ENCODE measurements at places on chromosomes 12 and 14.

DNA sequence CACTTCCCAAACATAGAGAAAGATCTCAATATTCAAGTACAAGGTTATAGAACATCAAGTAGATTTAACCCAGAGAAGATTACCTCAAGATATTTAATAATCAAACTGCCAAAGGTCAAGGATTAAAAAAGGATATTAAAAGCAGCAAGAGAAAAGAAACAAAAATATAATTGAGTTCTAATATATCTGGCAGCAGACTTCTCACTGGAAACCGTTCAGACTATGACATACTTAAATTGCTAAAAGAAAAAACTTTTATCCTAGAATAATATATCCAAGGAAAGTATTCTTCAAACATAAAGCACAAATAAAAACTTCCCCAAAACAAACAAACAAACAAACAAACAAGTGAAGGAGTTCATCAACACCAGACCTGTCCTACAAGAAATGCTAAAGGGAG, 92.4 kb downstream of the FSCB start:
- DNase-seq: no peak

DNA sequence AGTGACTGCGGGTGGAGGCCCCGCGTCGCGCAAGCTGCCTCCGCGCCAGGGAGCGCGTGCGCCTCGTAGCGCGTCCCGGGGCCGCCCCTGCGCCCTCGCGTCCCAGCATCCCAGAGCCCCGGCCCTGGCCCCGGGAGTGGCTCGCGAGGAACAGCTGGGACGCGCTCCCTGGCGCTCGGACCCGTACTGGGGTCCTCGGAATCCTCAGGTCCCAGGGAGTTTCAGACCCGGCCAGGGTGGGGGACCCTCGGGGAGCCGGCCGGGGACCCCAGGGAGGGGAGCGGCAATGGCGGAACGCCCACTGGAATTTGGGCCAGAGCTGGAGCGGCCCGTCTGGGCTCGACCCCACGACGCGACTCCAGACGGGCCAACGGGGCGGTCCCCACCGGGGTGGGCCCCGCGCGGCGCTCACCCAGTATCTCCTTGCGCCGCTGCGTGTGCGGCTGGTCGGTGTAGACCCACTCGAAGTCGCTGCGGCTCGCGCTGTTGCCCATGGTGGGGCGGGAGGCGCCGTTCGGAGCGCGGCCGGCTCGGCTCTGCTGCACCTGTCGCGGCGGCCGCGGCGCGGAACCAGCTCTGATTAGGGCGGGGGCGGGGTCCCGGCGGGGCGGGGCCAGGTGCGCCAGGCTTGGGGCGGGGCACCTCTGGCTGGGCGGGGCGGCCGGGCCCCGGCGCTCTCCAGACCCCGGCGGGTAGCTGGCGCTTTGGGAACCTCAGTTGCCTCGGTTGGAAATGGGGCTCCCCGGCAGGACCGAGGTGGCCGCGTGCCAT, at the start of gene DEGS2:
TSS of gene DEGS2 (minus strand) at position 552 of the 771 bp plus-strand sequence. CDS start at position 494, 58 bp downstream.
- no peak for DNase-seq

DNA sequence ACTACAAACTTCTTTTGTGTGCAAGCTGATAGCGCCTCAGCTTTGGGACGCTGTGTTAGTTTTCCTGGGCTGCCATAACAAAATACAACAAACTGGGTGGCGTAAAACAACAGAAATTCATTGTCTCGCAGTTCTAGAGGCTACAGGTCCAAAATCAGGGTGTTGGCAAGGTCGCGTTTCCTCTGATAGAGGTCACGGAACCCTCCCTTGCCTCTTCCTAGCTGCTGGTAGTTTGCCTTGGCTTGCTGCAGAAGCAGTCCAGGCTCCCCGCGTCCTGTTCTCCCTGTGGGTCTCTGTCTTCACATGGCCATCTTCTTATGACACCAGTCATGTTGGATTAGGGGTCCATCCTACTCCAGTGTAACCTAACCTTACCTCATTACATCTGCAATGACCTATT, 32.8 kb upstream of the PTGR2 start:
- DNase-seq: no peak

DNA sequence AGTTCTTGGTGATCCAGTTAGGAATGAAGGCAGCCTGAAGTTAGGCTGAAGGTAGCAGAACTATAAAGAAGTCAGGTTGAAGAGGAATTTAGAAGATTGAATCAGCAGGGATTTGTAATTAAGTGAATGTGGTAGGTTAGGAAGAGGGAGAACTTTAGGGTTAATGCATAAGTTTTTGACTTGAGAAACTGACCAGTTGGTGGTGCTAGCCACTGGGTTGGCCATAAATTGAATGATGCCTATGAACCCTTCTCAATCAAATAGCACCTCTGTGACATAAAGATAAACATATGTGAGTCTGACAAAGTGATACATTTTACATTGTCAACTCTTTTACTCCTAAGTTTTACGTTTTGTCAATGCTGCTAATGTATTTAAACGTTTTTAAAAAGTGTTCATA, 290.6 kb upstream of the NAV3 start:
- DNase-seq: no peak

DNA sequence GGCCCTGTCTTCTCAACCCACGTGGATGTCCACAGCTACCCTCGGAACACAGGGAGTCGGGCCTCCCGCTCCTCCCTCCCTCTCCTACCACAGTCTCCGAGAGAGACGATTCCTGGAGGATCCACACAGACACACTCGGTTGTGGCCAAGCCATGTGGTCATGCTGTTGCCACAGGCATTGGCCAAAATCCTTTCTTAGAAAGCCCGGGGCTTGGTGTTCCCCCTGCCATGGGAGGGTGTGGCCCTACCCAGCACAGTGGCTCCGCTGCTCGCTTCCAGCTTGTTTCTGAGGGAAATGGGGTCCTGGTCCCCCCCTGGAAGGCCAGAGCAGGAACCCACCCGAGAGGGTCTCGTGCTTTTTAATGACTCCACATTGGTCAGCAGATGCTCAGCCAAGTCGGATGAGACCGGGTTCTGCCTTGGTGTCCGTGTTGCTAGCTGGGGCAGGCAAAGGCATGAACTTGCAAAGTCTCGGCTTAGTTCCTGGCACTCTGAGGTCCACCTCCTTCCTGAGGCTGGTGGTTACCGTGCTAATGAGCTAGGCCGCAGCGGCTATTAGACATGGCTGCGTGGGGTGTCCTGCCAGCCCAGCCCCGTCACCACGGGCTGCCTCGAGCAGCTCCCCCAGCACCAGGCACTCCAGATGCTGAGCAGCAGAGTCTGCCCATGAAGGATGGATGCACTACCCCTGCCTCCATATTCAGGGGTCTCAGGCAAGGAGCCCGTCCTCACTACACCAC, 46.8 kb upstream of the MEG3 start:
- DNase-seq: no peak

- no peak for DNase-seq
These were observed 69.6 kb downstream of the ITPK1 start for GRCh38 chr14:93045965-93046704.

DNA sequence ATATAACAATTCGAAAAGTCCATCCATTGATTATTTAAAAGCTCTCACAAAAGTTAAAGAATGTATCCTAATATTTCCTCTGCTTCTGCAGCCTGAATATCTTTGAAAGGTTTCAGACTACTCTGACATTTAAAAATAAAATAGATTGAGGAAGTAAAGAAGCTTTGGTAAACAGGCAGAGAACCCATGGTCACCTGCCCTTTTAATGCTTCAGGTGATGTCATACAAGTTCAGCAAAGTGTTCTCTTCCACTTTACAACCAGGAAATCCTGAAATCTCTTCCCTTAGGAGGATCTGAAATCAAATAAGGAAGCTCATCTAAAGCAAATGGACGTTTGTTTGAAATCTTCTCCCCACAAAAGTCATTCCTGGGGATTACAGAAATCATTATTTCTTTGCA, 322.4 kb downstream of the PDZRN4 start:
- DNase-seq: peak; percentile 35

- no peak for DNase-seq
These were observed 521 bp upstream of the PCED1B start for GRCh38 chr12:47078733-47079467.

- DNase-seq: no peak
These were observed 38.2 kb upstream of the MAP3K9 start for GRCh38 chr14:70847406-70848090.

DNA sequence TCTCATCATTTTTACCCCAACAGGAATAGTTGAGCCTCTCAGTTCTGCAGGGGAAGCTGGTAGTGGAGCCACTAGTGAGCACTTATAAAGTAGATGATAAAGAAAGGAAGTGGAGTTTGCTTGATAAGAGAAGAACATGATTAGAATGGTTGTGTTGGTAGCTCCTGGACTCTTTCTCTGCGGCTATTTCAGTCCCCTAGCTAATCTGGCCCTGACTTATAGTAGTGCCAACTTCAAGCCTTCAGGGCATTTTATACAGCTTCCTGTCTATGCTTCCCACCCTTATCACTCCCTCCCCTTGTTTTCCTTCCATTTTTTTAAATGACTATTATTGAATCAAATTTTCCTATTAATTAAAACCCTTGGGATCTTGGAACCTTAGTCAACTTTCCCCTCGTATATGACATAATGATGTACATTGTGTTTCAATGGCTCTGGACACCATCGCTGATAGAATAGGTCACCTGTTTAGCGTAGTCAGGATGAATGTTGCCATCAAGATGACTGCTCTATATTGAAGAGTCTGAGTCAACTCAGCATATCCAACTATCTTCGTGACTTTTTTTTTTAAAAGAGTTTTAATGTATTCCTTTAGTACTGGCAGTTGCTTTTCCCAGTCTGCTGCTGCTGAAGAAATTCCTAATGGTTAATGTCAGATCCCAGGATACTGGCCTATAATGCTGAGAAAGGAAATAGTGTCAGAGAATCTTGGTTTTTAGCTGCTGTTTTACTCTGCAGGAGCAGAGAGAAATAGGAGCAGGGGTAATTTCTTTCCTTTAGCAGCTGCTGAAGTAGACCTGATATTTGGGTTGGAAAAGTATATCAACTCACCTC, 16.2 kb upstream of the PCNX1 start:
- DNase-seq: no peak

GRCh38 chr14:73944432-73945158, 5.3 kb downstream of the FAM161B start:
- no peak for DNase-seq

GRCh38 chr12:105100998-105101397, 6.5 kb upstream of the WASHC4 start:
- no peak for DNase-seq

DNA sequence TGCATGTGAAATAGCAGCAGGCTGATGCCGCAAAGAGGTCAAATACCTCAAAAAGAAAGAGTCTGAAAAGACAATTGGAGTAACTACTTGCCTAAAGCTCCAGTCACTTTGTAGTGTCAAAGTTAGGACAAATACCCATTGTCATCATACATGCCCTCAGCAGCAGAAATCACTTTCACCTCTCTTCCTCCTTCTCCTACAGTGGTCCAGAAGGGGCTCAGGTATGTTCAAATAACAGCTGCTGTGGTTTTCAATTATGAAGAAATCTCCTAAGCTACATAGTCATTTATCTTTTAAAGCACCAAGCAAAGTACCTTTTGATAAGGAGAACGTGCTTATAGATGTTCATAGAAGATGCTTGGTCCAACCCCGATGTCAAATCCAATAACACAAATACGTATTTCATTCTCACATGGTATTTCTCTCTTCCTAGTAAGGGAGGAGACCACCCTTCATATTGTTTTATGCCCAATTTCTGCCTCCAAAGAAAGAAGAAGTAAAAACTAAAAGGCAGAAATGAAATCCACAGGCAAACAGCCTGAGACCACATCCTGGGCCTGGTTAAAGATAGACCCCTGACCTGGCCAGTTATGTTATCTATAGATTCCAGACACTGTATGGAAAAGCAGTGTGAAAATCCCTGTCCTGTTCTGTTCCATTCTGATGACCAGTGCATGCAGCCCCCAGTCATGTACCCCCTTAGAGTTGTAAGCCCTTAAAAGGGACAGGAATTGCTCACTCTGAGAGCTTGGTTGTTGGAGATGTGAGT, 23.7 kb downstream of the GYS2 start:
- no peak for DNase-seq

GRCh38 chr12:130508847-130509246, 171.2 kb downstream of the PIWIL1 start:
- no peak for DNase-seq

DNA sequence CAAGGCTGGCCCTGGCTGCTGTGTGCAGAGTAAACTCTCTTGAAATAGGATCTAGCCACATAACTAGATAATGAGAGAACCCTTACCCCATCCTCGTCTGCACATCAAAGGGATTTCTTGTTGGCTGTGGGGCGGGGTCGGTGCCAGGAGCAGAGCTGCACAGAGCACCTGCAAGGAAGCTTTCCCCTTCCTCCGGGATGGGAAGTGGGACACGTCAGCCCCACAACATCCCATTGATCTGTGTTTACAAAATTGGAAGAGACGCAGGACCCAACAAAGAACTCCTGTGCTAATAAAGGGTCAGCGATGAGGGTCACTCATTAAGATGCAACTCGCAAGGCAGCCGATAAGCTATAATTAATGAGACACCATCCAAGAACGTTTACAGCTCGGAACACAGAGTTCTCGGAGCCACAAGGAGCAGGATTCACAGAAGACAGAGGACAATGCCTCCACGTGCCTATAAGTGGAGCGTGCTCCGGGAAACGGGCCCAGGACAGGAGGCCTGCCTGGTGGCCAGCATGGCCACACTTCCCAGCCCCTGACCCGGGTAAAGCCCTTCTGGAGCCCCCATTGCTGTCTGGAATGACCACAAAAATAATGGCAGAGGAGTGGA, 171.5 kb downstream of the SLC15A4 start:
- no peak for DNase-seq

DNA sequence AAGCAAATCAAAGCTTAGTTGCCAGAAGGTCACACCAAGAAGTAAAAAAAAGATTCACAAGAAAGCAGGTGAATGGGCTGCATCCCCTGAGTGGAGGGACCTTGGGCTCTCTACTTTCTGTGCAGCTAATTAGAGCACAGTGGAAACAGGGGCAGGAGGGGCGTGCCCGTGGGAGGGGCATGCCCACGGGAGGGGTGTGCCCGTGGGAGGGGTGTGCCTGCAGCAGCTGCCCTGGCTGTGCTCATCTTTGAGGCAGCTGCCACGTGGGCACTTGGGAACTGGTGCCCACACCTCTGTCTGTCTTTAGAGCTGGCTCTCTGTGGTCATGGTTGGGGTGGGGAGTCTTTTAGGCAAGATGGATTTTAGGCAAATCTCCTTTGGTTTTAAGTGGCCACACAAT, 60.0 kb downstream of the EML1 start:
- DNase-seq: no peak

DNA sequence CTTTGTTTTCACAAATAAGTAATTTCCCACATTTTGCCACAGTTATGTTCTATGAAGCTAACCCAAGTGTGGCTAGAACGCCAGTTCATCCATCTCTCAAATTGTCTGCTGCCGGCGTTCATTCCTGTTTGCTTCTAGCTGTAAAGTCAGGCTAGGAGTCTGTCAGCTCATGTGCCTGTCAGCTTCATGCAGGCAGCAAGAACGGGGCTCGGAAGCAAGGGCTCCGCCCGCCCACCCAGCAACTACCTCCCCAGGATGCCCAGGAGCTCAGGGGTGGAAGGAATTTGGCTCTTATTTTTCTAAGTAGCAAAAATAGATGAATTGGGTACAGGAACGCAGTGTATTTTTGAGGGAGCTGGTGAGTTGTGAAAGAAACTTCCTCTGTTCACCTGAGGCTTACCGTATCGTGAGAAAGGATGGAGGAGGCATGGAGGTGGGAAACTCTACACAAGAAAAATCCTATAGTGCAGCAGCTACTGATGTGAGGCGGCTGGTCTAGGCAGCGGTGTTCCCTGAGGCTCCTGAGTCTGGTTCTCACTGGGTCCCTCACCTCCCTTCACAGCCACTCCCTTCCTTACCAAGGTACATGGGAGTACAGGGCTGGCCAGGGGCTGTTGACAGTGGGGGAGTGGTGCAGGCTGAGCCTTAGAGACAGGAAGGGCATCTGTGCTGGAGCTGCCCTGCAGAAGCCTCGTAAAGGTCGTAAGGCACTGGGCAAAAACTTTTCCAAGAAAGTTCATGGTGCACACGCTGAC, 54.5 kb upstream of the AMN start:
- no peak for DNase-seq

GRCh38 chr12:77401770-77402081, 336.4 kb upstream of the E2F7 start:
- no peak for DNase-seq

All from inflammatory macrophage treated with lipopolysaccharide for 1 hour (primary cell).